Activated T-cell treated with anti-CD3 and anti-CD28 coated beads, Interleukin-2, amount 50 U/mL, for 48 hours (primary cell): ENCODE measurements at places on chromosomes 11 and 22.
A peak's percentile ranks its signal among the peaks of the same experiment; 100 is the strongest.

DNA sequence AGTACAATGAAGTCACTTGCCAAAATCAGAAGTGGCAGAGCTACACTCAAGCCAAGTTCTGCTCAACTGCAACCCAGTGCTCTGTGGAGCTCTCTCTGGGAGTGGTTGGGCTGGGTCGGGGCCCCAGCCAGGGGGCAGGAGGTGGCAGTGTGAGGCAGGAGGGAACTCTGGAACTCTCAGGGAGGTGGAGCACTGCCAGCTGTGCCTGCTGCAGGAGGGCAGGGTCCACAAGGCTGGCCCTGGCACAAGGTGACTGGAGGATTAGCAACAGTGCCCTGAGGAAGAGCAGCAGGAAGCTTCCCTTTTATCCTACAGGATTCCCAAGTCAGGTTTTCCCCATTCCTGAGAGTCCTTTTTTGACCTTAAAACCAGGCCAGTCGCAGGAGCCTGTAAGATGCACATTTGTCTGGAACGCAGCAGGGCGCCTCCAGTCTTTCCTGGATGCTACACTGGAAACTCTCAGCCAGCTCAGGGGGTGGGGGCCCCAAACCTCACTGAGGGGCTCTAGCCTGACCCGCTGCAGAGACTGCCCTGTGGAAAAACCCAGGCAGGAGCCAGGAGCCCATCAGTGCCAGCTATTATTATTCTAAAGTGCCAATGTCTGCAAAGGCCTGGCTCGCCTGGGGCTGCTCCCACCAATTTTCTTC is 31.8 kb downstream of the DKK3 start:
- DNase-seq = peak; percentile 7

- DNase-seq = no peak
Observed at GRCh38 chr11:1568441-1568911, 3.6 kb downstream of the DUSP8 start.

- DNase-seq = no peak
Observed at GRCh38 chr11:61491736-61492395, 16.7 kb upstream of the LRRC10B start.

GRCh38 chr22:39809772-39810557 is 83.6 kb downstream of the ENTHD1 start:
- no peak for DNase-seq

GRCh38 chr11:30128269-30128932 is 102.4 kb upstream of the FSHB start:
- no peak for DNase-seq
